ENCODE measurements at places on chromosomes 3 and 15.

- no peak for DNase-seq
Measured at GRCh38 chr15:68907396-68907923, 22.9 kb upstream of the SPESP1 start.

DNA sequence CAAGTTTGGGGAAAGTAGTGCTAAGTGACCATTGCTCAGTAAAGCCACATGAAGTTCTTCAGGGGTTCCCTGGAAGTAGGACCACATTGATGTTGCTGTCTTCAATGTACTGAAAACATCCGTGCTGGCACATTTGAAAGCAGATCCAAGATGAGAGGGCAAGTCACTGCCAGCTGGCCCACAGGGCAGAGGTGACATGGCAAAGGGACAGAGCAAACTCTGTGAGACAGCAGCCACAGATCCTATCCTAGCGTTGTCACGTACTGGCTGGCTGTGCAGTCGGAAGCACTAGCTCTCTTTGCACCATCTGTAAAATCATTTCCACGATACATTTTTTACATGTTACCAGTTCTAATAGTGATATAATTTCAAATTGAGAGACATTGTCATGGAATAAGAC is 13.8 kb downstream of the MUC13 start:
- no peak for DNase-seq

GRCh38 chr3:66989860-66990696 is 8.0 kb upstream of the KBTBD8 start:
- peak; percentile 12 for DNase-seq

- no peak for DNase-seq
Measured at GRCh38 chr3:126417981-126418530, 23.3 kb downstream of the CFAP100 start.

DNA sequence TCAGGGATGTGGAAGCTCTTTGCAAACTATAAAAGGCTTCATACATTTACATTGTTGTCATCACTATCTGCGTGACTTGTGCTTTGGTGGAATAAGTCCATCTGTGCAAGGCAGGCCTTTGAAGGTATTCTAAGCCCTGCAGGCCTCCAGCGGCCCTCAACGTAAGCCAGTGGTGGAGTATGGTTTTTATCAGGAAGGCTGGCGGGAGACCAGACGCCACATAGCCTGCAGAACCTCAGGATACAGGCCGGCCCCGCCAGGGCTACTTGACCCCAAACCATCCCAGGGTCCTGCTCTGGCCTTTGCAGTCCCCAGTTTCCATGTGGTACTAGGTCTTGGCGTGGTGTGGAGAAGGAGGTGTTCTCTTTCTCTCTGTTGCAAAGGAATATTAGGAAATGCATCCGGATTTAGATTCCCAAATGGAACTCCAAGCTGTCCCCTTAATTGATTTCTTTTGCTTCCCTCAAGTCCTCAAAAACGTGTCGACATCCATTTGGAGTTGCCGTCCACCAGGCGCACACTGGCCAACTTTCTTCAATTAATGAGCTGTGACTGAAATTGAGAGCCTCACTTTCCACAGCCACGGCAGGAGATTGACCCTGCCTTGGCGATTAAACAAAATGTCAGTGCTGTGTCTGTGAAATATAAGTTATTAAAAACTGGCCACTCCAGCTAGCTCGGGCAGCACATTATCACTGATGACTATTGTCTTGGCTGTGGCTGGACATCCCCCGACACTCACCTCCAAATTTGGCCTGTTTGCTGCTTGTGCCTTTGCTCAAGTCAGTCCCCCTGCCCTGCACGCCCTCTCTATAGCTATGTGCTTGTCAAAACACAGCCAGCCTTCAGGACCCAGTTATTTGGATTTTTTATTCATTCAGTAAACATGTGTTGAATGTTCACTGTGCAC is 239.8 kb upstream of the TLE3 start:
- DNase-seq, result no peak

DNA sequence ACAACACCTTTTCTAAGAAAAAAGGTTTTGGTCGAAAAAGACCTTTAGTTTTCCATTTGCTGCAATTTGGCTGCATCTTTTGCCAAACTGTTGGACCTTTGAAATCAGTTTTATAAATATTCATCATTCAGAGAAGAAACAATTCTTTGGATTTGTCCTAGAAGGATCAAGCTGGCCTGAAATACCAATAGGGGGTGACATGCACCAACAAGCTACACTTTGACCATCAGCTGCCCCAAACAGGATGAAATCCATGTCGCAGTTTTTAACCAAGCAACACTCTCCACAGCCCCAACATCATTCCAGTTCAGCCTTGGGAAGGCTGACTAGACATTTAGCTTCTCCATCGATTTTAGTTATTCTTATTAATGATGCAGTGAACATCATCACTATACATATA is 9.8 kb downstream of the RPL15 start:
- DNase-seq, result no peak

DNA sequence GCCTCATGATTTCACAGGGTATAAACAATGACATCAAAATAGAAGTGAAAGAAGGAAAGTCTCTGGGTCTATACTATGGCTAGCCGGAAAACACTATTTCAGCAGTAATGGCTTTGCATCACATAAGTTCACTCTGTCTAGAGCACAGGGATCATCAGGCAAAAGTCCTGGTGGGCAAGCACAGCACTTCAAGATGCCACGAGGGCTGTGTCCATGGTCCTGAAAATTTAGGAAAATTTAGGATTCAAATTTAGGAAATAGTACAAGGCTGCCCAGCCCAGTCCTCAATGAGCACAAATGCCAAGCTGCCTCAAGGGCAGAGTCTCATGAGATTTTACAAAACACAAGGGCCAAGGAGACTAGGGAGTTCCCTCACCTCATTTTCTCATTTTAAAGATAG is 54.1 kb downstream of the RORA start:
- DNase-seq, result no peak

- no peak for DNase-seq
Measured at GRCh38 chr3:37852771-37853170, 8.9 kb upstream of the CTDSPL start.
